M059J (cell line): ENCODE measurements at places on chromosomes 2 and 18. TPM values are rescaled to one million over a fixed set of nuclear protein-coding genes. Genes with fewer than 3 reads are reported as not detected.

HOXD13 gene
- 2.1 and 3.6 TPM in 2 replicates for total RNA-seq

DPP4 gene
- total RNA-seq: 13.5 and 17.5 TPM in 2 replicates

CD8B2 gene
- total RNA-seq: 0.10 TPM in 1 of 2 replicates, not detected in the other

ATP8B1 gene
- total RNA-seq: 39.5 and 68.5 TPM in 2 replicates

CHPF gene
- 117 and 227 TPM in 2 replicates for total RNA-seq

IMMT gene
- total RNA-seq: 50.5 and 68.6 TPM in 2 replicates

ERFE gene
- 1.6 and 5.2 TPM in 2 replicates for total RNA-seq

TOGARAM2 gene
- not detected in 2 replicates for total RNA-seq

KCNG2 gene
- not detected in 2 replicates for total RNA-seq

SERPINB4 gene
- 0.05 TPM in 1 of 2 replicates, not detected in the other for total RNA-seq

LBX2 gene
- total RNA-seq: 0.10 and 1.6 TPM in 2 replicates

C2orf80 gene
- total RNA-seq: not detected in 2 replicates

WNT6 gene
- total RNA-seq: 0.05 and 0.39 TPM in 2 replicates

MC2R gene
- total RNA-seq: not detected in 2 replicates

HTR2B gene
- total RNA-seq: not detected in 2 replicates

FEV gene
- total RNA-seq: not detected in 2 replicates

CAPN13 gene
- total RNA-seq: not detected in 2 replicates

CLEC4F gene
- total RNA-seq: not detected in 2 replicates

MSTN gene
- total RNA-seq: 1.0 and 1.2 TPM in 2 replicates

ZAP70 gene
- total RNA-seq: not detected in 2 replicates

DSG4 gene
- not detected in 2 replicates for total RNA-seq

NYAP2 gene
- 1.5 and 2.3 TPM in 2 replicates for total RNA-seq

CELF4 gene
- not detected in 2 replicates for total RNA-seq

GPR35 gene
- total RNA-seq: 0.17 TPM in 1 of 2 replicates, not detected in the other

RIT2 gene
- total RNA-seq: 0.37 and 0.79 TPM in 2 replicates

ITGAV gene
- total RNA-seq: 45.9 and 69.9 TPM in 2 replicates

RNU2-63P gene
- not detected in 2 replicates for total RNA-seq

CPO gene
- total RNA-seq: not detected in 2 replicates

ASB18 gene
- total RNA-seq: 0.30 TPM in 1 of 2 replicates, not detected in the other

IL1A gene
- total RNA-seq: 0.22 and 0.54 TPM in 2 replicates

ADRA2B gene
- total RNA-seq: not detected in 2 replicates

DCTN1 gene
- total RNA-seq: 51.5 and 87.0 TPM in 2 replicates

CYTIP gene
- 1.5 and 2.8 TPM in 2 replicates for total RNA-seq

TIGD1 gene
- 3.2 and 3.4 TPM in 2 replicates for total RNA-seq

SLC4A5 gene
- total RNA-seq: 0.02 TPM in 1 of 2 replicates, not detected in the other

ARHGEF33 gene
- total RNA-seq: 0.02 TPM in 1 of 2 replicates, not detected in the other

CBLN2 gene
- total RNA-seq: not detected in 2 replicates

TRIM54 gene
- 0.05 TPM in 1 of 2 replicates, not detected in the other for total RNA-seq

ATOH8 gene
- 21.4 and 43.0 TPM in 2 replicates for total RNA-seq

ERCC3 gene
- total RNA-seq: 36.5 and 40.0 TPM in 2 replicates

ATRAID gene
- 334 and 404 TPM in 2 replicates for total RNA-seq

MRO gene
- not detected in 2 replicates for total RNA-seq

SOS1 gene
- 6.8 and 11.8 TPM in 2 replicates for total RNA-seq

CCDC150 gene
- 3.7 and 3.9 TPM in 2 replicates for total RNA-seq

RGPD8 gene
- total RNA-seq: 0.49 and 1.4 TPM in 2 replicates

KCNJ13 gene
- total RNA-seq: not detected in 2 replicates

SLC19A3 gene
- not detected in 2 replicates for total RNA-seq

PTRHD1 gene
- 31.6 and 34.6 TPM in 2 replicates for total RNA-seq

DARS1 gene
- 141 and 143 TPM in 2 replicates for total RNA-seq

CFAP65 gene
- not detected in 2 replicates for total RNA-seq

MEP1B gene
- total RNA-seq: not detected in 2 replicates
